ENCODE measurements at places on chromosomes 3 and 15.

DNA sequence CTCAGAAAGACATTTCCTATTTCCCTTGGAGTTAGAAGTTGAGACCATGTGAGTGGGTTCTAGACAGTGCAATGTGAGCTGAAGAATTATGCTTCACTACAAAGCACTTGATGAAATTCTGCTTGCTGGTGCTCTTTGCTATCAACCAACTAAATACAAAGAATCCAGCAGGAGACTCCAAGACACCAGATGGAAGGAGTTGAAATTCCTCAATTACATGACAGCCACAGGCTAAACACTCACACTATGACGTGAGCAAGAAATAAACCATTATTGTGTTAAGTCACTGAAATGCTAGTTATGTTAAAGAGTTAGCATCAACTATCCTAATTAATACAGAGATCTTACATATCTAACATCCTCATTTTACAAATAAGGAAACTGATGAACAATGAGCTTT is 8.2 kb upstream of the MAP4 start:
- no peak for DNase-seq

GRCh38 chr3:58719684-58720083 is 53.1 kb upstream of the FAM3D start:
- no peak for DNase-seq

GRCh38 chr3:23620638-23621015 is 185.1 kb upstream of the UBE2E1 start:
- DNase-seq: no peak

- no peak for DNase-seq
Measured at GRCh38 chr3:138232705-138233364, 45.7 kb downstream of the ARMC8 start.

GRCh38 chr15:38217788-38218609 is 34.6 kb upstream of the SPRED1 start:
- DNase-seq: no peak

- no peak for DNase-seq
Measured at GRCh38 chr3:440826-441225, 244.3 kb downstream of the CHL1 start.
